ENCODE measurements at places on chromosomes 6 and 20.

DNA sequence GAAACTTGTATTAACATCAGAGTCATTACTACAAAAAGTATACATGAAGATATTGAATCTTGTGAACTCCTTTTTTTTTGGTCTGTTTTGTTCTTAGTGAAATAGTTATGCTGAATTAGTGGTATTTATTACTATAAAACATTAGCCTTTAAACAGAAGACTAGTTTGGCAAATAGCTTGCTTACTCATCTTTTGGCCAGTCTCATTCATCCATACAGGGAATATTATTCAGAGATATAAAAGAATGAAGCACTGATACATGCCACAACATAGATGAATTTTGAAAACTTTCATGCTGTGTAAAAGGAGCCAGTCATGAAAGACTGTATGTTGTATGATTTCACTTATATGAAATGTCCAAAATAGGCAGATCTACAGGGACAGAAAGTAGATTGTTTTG lies 205.9 kb downstream of the ZFAND3 start:
- no peak for DNase-seq

- peak; percentile 27 for DNase-seq
Measured at GRCh38 chr6:113969888-113970804, 802 bp downstream of the HDAC2 start.

- DNase-seq = no peak
Measured at GRCh38 chr6:33416386-33417127, 1.4 kb downstream of the CUTA start.

DNA sequence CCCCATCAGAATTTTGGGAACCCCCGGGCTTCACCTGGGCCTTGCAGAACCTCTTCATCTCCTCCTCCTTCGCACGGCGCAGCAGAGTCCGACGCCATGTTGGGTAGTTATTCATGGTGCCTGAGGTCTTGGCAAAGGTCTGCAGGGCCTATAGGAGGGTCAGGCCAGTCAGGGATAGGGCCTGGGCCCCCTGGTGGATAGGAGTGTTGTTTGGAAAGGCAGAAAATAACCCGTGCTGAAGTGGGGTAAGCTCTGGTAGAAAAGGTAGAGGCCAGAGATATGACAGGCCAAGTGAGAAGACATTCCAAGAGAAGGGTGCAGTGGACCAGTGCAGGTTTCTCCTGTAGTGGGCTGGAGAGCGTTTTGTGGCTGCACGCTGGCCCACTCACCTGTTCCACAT lies 4.9 kb downstream of the SMPD2 start:
- DNase-seq = no peak

- no peak for DNase-seq
Measured at GRCh38 chr6:27287751-27288135, 24.3 kb downstream of the POM121L2 start.

GRCh38 chr6:135226537-135226936 lies 45.4 kb downstream of the MYB start:
- DNase-seq = no peak

GRCh38 chr6:130982941-130983456 lies 80.0 kb downstream of the EPB41L2 start:
- no peak for DNase-seq

DNA sequence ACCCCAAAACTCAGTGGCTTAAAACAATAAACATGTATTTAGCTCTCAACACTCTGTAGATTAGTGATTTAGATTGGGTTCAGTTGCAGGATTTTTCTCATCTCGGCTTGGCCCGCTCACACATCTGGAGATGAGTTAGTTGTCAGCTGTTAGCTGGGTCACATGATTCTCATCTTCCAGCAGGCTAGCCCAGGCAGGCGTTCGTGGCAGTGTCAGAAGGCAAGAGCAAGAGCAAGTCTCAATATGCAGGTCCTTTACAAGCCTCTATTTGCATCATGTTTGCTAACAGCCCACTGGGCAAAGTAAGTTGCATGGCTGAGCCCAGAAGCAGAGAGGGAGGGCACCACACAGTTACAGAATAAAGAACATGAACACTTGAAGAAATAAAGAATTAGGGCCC lies 83.6 kb upstream of the MYLIP start:
- no peak for DNase-seq

DNA sequence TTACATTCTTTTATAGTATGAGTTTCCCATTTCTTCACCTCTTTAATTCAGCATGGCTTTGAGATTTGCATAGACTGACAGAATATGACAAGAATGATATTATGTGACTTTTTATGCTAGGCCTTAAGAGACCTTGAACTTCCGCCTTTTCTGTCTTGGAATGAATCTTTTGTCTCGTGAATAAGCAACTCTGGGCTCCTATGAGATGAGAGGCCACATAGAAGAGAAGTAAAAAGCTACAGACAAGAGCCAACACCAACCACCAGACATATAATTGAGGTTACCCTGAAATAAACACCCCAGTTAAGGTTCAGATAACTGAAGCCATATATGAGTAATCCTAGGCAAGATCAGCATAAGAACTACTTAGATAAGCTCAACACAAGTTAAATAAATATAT lies 600.8 kb downstream of the MEI4 start:
- DNase-seq = no peak

- DNase-seq = no peak
Measured at GRCh38 chr6:94227741-94228140, 808.4 kb upstream of the EPHA7 start.

Data from stimulated activated CD8-positive, alpha-beta memory T cell treated with anti-CD3 and anti-CD28 coated beads, Interleukin-15, amount 100 ng/mL, for 48 hours (primary cell).